ENCODE measurements at places on chromosomes 16 and 17.

GRCh38 chr17:81983639-81984373 is 6.4 kb downstream of the ASPSCR1 start:
- DNase-seq, result no peak

DNA sequence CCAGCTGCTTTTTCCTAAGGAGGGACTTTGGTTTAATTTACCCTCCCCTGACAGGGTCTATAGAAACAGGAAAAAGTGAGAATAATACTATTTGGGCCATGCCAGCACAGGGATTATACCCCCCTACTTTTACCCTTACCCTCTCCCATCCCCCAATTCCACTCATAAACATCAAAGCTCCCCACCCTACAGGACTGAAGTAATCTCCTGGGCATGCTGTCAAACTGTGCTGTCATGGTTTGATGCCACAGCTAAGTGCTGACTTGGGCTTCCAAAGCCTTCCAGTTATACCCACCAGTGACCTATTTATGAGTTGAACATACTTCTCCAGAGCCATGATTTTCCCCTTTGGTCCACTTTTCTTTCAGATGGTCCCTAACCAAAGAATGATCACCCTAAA is 12.8 kb downstream of the PHF12 start:
- no peak for DNase-seq

DNA sequence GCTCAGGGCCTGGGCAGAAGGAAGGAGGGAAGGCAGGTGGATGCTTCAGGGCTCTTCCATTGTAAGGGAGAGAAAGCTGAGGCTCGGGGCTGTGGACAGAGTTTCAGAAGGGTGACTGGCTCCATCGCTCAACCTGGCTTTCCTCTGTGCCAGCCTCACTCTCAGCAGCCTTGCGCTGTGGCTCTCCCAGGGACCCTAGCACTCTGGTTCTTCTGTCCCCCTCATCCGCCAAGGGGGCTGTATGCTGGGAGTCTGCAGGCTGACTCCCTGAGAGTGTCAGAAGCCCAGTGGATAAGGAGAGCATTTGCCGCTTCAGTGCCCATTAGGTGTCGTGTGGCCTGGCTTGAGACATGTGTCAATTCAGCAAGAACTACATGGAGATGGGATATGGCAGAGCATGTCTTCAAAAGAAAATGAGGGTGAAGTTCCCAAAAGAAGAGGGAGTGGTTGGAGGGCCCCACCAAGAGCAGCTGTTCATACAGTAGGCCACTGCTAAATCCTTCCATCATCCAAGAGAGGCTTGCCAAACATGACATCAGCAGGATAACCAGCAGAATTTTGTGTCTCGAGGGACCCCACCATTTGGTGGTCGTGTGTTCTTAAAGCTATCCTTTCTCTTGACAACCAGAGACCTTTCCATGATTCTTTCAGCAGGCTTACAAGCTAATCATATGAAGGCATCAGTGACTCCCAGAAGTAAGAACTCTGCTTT is 148.2 kb downstream of the IRX5 start:
- no peak for DNase-seq

GRCh38 chr17:56785405-56785804 is 48.3 kb downstream of the C17orf67 start:
- DNase-seq, result no peak

GRCh38 chr16:52488837-52489289 is 58.1 kb downstream of the TOX3 start:
- no peak for DNase-seq

- DNase-seq, result no peak
These were observed 69.2 kb upstream of the CNEP1R1 start for GRCh38 chr16:49955858-49956257.

DNA sequence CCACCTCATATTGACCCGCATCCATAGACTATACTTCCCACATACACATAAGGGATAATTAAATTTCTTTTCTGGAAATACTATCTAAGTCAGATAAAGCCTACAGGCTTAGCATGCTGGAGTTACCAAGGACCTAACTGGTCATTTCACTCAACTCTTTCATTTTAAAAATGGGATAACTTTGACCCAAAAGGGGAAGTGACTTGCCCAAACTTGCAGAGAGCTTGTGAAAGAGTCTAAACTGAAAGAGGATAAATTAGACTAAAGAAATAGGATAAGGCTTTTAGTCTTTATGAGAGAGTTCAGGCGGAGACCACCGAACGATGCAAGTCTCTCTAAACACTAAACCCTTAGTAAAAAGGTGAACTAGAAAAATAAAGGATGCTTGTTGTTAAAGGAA is 3.9 kb upstream of the KRT33A start:
- DNase-seq, result no peak

DNA sequence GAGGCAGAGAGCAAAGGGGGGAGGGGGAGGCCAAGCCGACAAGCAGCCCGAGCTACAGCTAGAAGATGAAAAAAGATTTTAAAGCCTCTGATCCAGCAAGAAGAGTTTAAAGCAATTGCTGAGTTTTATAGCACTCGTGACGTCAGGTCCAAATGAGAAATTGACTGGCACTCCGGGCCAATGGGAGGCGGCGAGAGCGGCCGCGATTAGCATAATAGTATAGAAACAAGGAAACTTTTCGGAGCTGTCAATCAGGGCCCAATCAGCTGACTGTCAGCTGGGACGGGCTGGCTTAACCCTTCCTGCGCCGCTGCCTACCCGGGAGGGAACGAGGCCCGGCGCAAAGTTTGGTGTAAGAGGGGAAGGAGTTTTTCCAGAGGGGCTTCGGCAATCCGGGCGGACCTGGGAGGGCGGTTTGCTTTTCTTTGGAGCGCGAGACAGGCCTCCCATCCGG is at the start of gene MAF:
Gene MAF (minus strand): TSS at position 100 of the 454 bp plus-strand sequence. CDS start 835 bp downstream, outside the sequence.
- peak; percentile 73 for DNase-seq

DNA sequence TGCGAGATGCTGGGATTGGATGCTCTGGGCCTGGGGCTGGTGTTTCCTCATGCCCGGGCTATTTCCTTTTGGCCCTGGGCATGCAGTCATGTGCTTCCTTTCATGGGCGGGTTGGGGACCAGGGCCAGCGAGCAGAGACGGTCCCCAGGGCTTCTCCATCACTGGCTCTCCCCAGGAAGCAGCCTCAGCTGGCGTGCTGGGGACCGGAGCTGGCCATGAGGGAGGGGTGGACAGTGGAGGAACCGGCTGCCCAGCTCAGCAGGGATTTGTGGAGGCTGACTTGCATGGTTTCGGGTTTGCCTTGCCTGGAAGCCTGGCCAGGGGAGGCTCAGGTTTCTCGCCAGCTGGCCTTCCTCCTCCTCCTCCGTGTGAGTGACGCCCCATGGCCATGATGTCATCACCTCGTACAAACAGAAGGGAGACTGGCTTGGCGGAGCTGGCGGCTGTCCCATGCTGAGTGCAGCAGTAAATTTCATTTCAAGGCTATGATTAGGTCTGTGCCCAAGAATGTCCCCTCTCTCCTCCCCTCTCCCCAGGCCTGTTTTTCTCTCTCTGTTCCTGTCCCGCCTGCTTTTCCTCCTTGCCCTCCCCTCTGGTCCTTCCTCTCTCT is 8.9 kb upstream of the TIMP2 start:
- DNase-seq, result no peak

DNA sequence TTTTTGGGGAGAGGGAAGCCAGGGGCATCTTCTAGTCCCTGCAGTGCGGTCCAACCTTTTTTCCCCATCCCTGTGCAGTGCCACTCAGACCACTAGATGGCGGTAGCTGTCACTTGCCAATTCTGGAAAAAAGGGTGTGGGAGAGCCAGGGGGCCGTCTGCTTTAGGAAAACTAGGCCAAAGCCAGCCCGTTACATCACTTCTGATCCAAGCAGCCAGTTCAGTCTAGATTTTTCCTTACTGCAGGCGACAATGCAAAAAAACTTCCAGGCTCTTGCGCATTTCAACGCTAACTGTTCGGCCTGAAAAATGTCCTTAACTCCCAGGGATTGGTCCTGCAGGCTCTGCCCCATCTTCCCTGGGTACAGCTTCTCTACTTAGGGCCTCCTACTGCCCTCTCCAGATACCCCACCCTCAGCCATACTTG is 69.2 kb upstream of the CES5A start:
- no peak for DNase-seq

DNA sequence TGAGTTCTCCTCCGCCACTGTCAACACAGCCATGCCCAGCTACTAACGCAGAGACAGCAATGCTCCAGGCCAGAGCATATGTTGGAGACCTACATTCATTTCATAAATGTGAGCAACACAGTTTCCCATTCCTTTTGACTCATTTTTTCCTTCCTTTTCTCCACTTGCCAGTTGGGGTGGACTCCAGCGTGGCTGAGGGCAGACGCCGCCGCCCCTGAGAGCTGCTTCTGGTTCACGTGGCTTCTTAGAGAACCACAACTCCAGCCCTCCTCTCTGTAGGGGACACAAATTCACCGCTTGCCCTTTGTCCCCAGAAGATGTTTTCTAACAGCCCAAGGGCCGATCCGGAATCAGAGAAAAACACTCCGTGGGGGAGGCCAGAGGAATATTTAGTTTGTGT is 45.8 kb upstream of the ZCCHC14 start:
- no peak for DNase-seq

GRCh38 chr17:57954397-57955182 is 622 bp downstream of the CUEDC1 start:
- DNase-seq, result no peak

GRCh38 chr17:42291129-42291528 is 2.8 kb downstream of the STAT5A start:
- DNase-seq, result no peak

DNA sequence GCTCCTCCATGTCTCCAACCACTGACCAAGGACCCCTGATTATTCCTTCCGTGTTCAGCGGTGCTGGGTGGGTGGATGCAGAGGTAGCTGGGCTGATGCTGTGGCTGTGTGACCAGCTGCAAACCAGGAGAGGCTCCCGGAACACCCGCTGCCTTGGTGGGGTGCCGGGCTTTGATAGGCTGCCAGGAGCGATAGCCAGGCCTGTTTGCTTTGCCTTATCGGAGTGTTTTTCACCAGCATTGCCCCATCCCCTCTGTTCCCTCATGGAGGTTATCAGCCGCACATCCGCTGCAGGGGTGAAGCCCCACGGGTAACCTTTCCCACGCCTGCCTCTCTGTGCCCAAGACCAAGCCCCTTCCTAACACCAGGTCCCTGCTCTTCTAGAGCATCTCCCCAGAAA is 354.3 kb downstream of the C16orf95 start:
- no peak for DNase-seq

GRCh38 chr16:87806261-87806640 is 40.5 kb upstream of the KLHDC4 start:
- no peak for DNase-seq

DNA sequence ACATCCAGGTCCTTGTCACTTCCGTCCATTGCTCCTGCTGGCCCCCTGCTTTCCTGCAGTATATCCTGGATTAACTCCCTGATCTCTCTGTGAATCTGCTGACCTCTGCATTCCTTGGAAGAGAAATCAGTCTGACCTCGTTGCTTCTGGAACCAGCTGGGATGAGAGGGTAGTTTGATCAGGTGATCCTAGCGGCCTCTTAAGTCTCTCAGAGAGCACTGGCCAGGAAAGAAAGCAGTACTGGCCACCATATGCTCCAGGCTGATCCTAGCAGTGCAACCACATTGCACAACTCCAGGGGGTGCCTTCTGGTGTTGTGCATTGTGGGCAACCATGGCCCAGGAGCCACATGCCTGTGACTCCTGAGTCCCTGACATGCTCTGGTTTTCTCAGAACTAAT is 79.2 kb downstream of the ARHGAP23 start:
- no peak for DNase-seq

DNA sequence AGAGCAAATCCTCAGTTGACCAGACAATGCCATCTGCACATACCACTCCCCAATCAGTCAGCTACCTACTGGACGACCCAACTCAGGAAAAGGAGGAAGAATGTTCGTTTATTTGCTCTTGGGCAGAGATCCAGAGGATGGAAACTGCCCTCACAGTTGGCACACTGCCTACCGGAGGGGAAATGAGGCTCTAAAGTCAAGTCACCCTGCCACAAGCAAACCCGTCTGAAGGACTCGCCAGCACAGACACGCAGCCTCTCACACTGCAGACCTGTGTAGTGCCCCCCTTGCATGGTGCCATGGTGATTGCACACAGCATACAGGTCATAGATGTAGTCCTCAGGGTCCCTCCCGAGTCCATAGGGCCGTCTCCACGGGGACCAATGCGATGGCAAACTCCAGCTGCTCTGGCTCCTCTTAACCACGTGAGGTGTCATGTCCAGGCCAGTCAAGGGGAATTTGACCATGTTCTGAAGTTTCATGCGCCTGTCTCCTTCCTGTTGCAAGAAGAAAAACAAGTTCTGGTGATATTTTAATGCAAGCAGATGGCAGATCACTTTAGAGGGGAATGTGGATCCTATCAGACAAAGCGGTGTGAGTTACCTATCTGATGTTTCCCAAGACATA is 69.5 kb downstream of the USP31 start:
- no peak for DNase-seq

DNA sequence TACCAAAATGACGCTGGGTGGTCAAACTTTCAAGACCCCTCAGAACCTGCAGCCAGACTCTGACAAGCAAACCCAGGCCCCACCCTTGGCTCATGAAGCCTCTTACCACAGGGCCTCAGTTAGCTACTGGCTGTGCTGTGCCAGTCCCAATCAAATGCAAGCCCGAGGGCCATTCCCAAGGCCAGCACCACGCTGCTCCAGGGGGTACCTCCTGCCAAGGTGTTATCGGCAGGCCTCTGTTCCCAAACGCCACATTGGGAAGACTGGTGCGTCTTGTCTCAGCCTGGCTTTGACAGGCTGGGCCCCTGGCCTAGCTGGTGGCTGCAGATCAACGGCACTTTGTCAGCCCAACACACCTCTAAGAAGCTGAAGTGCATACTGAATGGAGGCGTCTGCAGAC is 35.8 kb upstream of the NOG start:
- no peak for DNase-seq

DNA sequence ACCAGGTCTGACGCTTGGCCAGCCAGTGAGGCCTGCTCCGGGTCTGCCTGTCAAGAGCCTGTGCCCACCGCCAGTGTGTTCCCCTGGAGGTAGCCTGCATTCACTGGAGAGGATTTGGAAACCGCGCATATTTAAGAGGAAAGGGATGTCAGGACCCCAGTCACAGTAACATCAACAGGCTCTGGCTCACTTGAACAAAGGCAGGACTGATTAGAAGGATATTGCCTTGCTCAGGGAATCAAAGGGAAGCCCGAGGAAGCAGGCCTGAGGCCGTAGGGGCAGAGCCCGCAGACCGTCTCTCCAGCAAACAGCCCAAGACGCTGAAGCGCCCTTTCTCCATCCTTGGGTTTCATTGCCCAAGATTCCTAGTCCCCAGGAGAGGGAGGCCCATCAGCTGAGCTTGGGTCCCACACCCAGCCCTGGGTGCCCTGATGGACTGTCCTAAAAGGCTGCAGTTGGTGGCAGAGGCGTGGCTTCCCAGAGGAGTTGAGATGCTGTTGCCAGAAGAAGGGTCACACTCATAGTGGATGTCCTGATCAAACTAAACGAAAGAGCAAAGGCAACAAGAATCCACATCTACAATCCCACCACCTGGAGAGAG is 23.2 kb downstream of the NT5M start:
- DNase-seq, result no peak
